ENCODE measurements at places on chromosomes 6 and 20.

GRCh38 chr20:3172933-3173609, at the start of gene LZTS3:
Gene LZTS3 (minus strand): TSS chr20:3173549. CDS start chr20:3167163, 6,386 bp downstream.
- DNase-seq, result peak; percentile 86

- no peak for DNase-seq
Measured at GRCh38 chr6:52365866-52366540, 4.1 kb downstream of the PAQR8 start.

GRCh38 chr6:133681891-133682290, 207.0 kb upstream of the TCF21 start:
- DNase-seq, result no peak

GRCh38 chr6:47334334-47334733, 24.6 kb upstream of the TNFRSF21 start:
- DNase-seq, result no peak

GRCh38 chr6:160190973-160191372, 67.6 kb downstream of the SLC22A2 start:
- no peak for DNase-seq

- DNase-seq, result no peak
Measured at GRCh38 chr6:30364591-30364990, 19.6 kb downstream of the RPP21 start.

DNA sequence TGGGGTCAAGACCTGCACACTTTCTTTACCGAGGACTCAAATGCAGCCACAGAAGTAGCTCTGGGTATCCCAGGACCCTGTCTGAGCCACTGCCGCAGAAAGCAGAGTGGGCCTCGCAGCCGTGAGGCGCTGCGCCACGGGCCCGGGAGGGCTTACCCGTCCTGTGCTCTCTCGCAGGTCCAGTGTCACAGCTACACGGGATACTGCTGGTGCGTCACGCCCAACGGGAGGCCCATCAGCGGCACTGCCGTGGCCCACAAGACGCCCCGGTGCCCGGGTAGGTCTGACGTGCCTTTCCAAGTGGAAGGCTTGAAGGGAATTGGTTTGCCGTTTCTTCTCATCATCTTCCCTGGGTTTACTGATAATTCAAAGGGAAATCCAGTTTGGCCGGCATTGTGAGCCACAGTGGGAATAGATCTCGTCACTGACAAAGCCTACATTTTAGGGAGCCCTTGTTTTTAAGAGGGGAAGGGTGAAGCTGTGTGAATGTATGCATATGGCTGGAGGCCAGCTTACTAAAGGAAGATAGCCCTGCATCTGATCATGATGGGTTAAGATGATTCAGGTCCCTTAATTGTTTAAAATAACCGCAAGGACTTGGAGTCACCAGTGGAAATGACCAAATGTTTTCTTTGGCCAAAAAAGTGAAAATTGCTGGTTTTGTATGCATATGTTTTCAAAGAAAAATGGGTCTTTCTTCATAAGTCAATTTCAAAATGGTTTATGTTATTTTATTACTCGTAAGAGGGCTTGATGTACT, 86.6 kb downstream of the SMOC2 start:
- DNase-seq, result no peak

- DNase-seq, result peak; percentile 67
Measured at GRCh38 chr20:57620274-57620990, at the start of gene ZBP1. Gene ZBP1 (minus strand): TSS chr20:57620426. CDS start chr20:57620295, 131 bp downstream.

- no peak for DNase-seq
Measured at GRCh38 chr6:133179481-133179880, 61.7 kb upstream of the EYA4 start.

- no peak for DNase-seq
Measured at GRCh38 chr6:98254624-98255023, 579.8 kb upstream of the POU3F2 start.

GRCh38 chr6:125155344-125155743, 1.8 kb downstream of the TPD52L1 start:
- no peak for DNase-seq

GRCh38 chr6:144364782-144365181, 79.6 kb downstream of the UTRN start:
- DNase-seq, result no peak

GRCh38 chr6:166573511-166574216, 12.8 kb downstream of the RAMACL start:
- no peak for DNase-seq

DNA sequence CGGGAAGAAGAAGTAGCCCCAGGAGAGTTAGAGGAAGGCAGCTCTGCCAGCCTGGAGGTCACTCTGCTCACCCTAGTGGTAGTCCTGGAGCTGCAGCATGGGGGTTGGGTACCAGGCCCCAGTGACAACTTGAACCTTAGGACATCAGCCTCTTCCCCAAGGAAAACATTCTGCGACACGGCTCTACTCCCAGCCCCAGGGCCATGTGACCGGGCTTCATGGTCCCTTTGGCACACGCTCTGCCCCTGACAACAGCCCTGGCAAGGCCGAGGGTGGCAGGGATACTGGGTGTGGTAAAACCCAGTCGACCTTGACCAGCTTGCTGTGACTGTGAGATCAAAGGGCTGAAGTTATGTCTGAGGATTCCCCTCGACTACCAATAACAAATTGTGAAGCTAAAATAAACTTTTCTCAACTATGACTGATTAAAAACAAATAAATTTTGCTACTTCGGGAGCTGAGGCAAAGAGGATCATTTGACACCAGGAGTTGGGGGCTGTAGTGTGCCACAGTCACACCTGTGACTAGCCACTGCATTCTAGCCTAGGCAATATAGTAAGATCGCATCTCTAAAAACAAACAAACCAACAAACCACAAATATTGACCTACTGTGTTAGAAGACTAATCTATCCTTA, 24.4 kb upstream of the ARID1B start:
- no peak for DNase-seq

DNA sequence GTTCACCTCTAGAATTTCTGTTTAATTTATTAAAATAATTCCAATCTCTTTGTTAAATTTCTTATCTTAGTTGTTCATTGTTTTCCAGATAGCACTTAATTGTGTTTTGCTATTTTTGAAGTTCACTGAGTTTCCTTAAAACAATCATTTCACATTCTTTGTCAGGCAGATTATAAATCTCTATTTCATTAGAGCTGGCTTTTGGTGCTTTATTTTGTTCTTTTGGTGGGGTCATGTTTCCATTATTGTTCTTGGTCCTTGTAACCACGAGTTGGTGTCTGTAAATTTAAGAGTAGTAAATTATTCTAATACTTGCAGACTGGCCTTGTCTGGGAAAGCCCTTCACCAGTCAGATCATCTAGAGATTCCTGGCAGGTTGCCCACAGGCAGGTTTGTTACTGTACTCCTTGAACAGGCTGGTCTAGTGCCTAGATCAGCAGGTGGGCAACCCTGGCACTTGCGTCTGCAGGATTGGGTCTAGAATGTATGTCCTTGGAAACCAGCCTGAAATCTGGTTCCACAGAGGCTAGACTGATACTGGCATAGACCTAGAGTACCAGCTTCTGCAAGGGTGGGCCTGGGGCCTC, 110.4 kb downstream of the ADGB start:
- DNase-seq, result no peak

DNA sequence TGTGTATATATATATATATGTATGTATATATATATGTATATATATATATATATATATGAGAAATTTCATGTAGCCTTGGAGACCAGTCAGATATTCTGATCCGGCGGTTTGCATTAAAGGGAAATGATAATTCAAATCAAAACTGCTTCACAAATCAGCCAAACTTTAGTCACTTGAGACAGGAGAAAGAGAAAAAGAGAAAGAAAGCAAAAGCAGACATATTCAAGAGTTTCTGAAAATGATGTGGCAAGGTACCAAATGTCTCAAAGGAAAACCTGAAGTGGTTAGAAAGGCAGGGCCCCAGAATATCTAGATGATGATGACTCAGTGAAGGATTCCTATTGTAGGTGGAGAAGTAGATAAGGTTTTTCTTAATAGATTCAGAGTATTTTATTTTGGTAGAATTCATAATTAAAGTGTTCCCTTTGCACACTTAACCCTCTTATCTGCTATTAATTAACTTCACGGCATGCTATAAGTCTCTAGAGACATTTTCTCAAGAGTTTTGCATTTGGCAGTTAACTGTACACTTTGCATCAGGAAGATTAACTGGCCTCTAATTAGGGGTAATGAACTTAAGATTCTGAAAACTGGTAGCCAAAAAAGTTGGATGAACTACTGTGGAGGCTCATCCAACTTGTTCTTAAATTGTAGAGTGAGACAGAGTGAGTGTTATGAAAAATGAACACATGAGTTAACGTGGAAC, 50.1 kb upstream of the ASF1A start:
- peak; percentile 22 for DNase-seq

- DNase-seq, result no peak
Measured at GRCh38 chr6:68053805-68054373, 581.2 kb upstream of the ADGRB3 start.

- DNase-seq, result no peak
Measured at GRCh38 chr6:109257494-109257893, 124.8 kb downstream of the CD164 start.

- DNase-seq, result no peak
Measured at GRCh38 chr20:25466846-25467245, 59.4 kb downstream of the GINS1 start.

GRCh38 chr6:131929264-131929663, 21.9 kb downstream of the CCN2 start:
- DNase-seq, result no peak

DNA sequence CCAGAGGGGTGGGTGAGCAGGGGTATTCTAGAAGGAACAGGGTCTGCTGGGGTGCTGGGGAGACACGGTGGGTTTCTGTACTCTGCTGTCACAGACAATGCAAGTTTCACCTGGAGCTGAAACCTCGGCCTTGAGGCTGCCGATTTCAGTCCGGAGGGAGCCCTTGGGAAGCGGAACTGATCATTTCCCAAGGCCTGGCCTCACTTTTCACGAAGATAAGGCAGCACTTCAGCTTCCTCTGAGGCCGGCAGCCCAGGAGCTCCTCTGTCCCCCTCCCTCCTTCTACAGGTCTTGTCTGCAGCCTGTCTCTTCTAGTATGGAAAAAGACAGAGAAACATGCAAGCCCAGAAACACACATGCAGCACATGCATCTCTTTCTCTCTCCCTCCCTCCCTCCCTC, 242.1 kb downstream of the CDC5L start:
- no peak for DNase-seq

DNA sequence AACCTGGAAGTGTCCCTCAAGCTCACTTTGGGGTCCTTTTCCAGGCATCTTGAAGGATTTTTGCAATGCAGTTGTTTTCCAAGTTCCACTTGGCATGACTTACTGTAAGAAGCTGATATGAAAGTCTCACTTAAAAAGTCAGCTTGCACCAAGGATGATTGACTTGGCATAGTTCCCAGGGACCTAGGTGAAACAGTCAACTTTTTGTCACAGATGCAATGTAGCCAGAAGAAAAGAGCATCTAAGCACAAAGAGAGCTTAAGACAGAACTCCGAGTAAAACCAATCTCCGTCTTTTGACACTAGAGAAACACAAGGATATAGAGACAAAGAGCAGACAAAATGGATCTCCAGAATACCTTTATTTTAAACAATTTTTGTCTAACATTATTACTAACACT, 2.6 kb upstream of the ZSCAN12 start:
- no peak for DNase-seq

DNA sequence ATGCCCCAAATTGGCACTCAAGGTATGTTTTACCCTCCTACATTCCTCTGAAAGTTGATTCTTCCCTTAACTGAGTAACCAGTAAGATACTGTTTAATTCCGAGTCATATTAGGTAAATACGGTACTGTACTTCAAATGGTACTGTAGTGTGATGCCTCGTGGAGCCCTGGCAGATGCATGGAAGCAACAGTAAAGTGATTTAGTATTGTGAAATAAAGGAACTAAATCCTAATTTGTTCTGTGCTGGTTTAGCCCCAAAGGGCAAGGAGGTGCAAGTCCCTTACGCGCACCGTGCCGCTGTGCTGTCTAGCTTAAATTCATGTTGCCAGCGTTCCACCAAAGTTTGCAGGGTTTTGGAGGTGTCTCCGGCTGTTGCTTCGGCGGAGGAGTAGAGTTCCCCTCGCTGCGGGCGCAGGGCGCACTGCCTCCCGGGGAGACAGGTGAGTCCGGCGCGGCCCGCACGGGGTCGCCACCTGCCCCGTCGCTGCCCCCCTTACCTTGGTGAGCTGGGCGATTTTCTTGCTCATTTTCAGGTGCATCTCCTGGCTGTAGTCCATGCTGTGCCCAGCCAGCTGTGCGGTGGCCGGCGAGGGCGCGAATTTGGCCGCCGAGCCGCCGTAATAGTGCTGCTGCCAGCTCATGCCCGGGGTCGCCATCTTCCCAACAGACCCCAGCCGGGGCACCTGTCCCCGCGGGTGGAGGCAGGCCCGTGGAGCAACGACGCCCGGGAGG, 655 bp downstream of the FAM184A start:
- peak; percentile 43 for DNase-seq

DNA sequence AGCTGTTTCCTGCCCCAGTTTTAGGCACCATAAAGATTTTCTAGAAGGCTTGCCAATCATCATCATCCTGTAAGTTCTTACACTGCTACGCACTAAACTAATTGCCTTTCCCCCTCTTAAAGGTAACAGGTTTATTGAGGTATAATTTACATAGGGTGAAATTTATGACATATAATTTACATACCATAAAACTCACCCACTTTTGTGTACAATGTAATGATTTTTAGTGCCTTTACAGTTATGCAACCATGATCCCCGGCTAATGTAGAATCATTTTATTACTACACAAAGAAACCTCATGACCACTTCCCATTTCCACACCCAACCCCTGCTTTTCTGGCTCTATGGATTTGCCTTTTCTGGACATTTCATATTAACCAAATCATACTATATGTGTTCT, 21.1 kb downstream of the GCNT2 start:
- no peak for DNase-seq

DNA sequence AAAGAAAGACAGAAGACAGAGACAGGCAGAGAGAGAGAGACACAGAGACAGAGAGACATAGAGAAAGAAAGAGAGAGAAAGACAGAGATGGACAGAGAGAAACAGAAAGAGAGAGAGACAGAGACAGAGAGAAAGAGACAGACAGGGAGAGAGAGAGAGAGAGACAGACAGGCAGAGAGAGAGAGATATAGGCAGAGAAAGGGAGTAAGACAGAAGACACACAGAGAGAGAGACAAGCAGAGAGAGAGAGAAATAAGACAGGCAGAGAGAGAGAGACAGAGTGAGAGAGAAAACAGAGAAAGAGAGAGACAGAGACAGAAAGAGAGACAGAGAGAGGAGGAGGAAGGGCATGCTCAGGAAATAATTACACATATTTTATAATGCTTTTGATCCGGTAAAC, 758.3 kb upstream of the DEFB115 start:
- DNase-seq, result no peak

DNA sequence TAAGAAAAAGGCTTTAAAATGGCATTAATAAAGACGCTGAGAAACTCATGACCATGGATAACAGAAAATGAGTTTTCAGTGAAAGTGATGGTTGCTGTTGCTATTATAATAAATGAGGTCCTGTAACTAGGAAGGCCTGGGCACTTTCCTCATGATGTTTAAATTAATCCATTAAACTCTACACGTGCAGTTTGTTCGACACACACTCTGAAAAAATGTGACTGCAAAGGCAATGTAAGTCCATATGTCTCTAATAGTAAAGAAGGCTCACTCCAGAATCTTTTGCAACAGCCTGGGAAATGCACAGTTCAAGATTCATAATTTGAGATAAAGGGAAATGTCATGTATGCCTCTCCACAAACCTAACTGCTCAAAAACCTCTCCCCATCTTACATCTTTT, 153.4 kb downstream of the COL12A1 start:
- DNase-seq, result no peak
